ENCODE measurements at places on chromosomes 7 and 10. TPM values are rescaled to one million over a fixed set of nuclear protein-coding genes. Genes with fewer than 3 reads are reported as not detected.

CNPY1 gene
- total RNA-seq = not detected

FGFR2 gene
- total RNA-seq = not detected

PANK1 gene
- total RNA-seq = 3.2 TPM

PLEKHS1 gene
- 0.05 TPM for total RNA-seq

TRAPPC14 gene
- total RNA-seq = 43.9 TPM

SKAP2 gene
- 3.3 TPM for total RNA-seq

TAS2R4 gene
- 0.78 TPM for total RNA-seq

OPTN gene
- 54.1 TPM for total RNA-seq

GPR26 gene
- not detected for total RNA-seq

GPC2 gene
- total RNA-seq = 3.9 TPM

DBNL gene
- 140 TPM for total RNA-seq

SCART1 gene
- 1.5 TPM for total RNA-seq

GRK5 gene
- 25.3 TPM for total RNA-seq

NKX6-2 gene
- total RNA-seq = not detected

SLC29A4 gene
- 0.29 TPM for total RNA-seq

ANKRD30A gene
- not detected for total RNA-seq

UCN3 gene
- not detected for total RNA-seq

MTURN gene
- total RNA-seq = 4.3 TPM

SH3PXD2A gene
- total RNA-seq = 10.4 TPM

CRHR2 gene
- total RNA-seq = not detected

DLX5 gene
- not detected for total RNA-seq

CCL26 gene
- total RNA-seq = not detected

C1GALT1 gene
- 41.4 TPM for total RNA-seq

CYP2W1 gene
- total RNA-seq = not detected

ACTA2 gene
- total RNA-seq = 12.2 TPM

EN2 gene
- total RNA-seq = not detected

CAMK2B gene
- 0.47 TPM for total RNA-seq

Data from activated T-helper 1 cell treated with anti-CD3 and anti-CD28 coated beads, Interleukin-12 subunit alpha, Interleukin-12 subunit beta, Interleukin-2, Interleukin-4 antibody, amounts not matched to agents 30 ng/mL and 10 ng/mL and 1 ng/mL, durations not matched to agents 14 hours and 24 hours and 36 hours (primary cell).